ENCODE measurements at places on chromosomes 12 and 14. TPM values are rescaled to one million over a fixed set of nuclear protein-coding genes. Genes with fewer than 3 reads are reported as not detected.

DNA sequence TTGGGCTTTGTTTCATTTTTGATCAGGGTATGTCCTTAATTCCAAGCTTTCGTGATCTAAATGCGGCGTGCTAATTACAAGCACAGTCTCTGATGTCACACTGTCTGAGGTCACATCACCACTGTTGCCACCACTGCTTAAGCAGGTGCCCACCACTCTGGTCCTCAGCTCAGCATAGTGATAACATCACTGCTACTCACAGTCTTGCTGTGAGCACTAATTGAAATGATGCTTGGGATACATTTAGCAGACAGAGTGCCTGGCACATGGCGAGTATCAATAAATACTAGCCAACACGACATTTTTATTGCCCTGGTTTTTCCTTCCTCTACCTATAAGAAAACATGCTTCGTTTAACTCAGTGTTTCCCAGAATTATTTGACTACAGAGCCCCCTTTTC is 7.9 kb downstream of the RILPL2 start:
- no peak for ATAC-seq

DNA sequence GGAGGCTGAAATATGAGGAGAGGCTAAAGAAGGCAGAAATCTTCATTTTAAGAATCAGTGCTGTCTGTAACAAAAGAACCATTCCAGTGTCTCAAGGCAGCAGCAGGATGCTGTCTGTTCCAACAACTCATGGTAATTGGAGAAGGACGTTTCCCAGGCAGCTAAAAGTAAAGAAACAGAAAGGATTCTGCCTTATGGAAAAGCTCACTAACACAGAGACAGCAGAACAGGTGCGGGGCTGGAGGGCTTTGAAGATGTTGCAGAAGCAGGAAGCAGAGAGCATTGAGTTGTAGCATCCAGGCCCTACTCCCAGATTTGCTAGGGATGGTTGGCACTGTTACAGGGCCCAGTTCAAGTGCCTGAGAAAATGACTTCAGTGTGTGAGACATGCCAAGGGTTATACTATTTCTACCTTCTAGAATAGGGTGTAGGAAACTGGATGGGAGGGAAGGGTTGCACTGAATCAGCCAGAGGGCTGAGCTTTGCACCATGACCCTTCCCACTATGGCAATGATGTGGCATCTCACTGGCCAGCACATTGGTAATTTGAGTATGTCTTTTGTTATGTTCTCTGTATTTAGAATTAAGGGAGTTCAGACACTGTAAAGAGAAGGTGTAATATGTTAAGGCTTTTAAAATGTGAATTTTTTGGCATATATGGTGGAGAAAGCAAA is 160.0 kb upstream of the FBXO33 start:
- no peak for ATAC-seq

- peak; percentile 37 for ATAC-seq
Observed at GRCh38 chr12:111298582-111299436, 70.1 kb downstream of the PHETA1 start.

- peak; percentile 97 for ATAC-seq
Observed at GRCh38 chr14:33435911-33436689, 497.4 kb downstream of the NPAS3 start.

GRCh38 chr14:54174457-54174856 is 217.8 kb upstream of the BMP4 start:
- ATAC-seq, result no peak

GRCh38 chr14:42869681-42870080 is 1263.0 kb downstream of the LRFN5 start:
- no peak for ATAC-seq

DNA sequence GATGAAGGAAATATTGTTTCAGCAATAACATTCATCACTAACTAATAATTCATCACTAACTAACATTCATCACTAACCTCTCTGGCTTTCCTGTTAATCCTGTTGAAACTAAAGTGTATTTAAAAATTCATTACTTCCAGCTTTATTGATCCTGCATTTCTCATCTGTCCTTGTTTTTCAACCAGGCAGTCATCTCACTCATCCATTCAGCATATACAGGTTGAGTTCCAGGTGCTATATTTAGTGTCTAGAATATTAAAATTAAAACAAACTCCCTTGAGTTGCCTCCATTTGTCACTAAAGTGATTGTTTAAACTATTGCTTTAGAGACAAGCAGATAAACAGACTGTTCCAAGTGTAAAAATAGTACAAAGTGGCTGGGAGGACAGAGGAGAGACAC is 58.1 kb downstream of the ATXN7L3B start:
- no peak for ATAC-seq

GRCh38 chr12:44397631-44398030 is 478.5 kb downstream of the NELL2 start:
- no peak for ATAC-seq

GRCh38 chr14:68027276-68027675 is 207.7 kb downstream of the RAD51B start:
- ATAC-seq, result no peak

GRCh38 chr12:123457980-123458779 is at the start of gene SNRNP35:
TSS of gene SNRNP35 (plus strand) at chr12:123458139. CDS start at chr12:123465541, 7,402 bp downstream.
- peak; percentile 77 for ATAC-seq

DNA sequence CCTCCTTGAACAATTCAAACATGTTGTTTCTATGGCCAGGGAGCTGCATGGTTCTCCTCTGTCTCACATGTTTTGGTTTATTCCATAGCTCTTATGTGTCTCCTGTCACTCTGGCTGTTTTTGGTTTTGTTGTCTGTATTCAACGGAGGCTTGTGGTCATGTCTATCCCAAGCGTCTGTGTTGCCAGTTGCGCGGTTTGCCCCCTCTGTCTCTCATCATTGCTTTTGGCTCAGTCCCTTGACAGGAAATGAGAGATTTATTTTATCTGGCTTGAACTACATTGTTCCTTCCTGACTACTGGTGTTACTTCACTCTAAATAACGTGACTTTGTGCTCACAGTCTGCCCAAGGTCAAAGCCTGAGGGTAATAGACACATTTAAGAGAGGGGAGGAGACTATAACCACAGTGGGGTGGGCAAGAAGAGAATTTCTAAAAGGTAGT is 96.4 kb upstream of the SOX5 start:
- ATAC-seq, result no peak

DNA sequence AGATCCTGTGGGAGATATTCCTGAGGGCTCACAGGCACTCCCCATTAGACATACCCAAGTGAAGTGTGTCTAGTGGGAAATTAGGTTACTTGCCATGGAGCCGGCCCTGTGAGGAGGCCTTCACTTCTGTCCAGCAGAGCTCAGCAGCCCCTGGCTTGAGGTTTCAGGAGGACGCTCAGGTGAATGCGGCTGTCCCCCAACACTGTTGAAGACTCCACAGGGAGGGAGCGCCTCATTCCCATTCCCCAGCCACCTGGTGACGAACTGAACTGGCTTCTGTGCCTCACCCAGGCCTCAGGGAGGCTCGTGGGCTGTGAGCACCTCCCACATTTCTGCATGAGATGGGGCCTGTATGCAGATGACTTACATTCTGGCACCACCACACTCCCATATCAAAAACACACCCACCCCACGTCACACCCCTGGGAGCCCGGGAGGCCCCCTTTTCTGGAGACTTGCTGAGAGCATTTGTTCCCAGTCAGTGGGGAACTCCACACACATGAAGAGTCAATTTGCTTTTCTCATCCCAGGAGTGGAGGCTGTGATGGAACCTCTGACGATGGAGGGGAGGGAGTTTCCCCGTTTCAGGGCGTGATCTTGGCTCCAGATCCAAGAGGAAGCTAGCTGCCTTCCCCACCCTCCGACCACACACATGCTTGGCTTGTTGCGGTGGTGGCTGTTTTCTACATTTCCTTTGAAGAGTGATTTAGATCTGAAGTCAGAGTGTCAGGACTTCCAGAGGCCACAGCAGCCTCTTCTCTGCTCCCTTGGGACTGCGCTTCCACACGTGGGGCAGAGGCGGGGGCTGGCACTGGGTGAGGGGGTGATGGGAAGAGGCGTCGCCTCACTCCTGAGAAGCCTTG is 120.7 kb downstream of the ADGRD1 start:
- peak; percentile 59 for ATAC-seq

- no peak for ATAC-seq
Observed at GRCh38 chr12:53096759-53097158, 708 bp upstream of the IGFBP6 start.

- ATAC-seq, result no peak
Observed at GRCh38 chr12:95096378-95096777, 23.0 kb upstream of the NR2C1 start.

DNA sequence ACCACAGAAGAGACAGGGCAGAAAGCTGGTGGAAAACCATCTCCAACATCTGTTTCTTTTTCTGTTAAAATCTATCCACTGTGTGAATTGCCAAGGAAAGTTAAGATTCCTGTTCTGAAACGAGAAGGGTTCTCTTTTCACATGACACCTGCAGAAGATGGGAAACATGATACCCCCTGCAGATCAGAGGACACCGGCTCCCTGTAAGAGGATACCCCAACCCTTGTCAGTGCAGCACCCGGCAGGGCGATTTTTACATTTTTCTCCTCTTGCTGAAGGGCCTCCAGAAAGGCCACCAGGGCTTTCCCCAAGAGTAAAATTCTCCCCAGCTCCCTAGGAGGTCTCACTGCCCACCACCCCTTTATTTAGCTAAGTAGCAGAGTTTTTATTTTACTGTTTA is 48.2 kb downstream of the DPF3 start:
- no peak for ATAC-seq

DNA sequence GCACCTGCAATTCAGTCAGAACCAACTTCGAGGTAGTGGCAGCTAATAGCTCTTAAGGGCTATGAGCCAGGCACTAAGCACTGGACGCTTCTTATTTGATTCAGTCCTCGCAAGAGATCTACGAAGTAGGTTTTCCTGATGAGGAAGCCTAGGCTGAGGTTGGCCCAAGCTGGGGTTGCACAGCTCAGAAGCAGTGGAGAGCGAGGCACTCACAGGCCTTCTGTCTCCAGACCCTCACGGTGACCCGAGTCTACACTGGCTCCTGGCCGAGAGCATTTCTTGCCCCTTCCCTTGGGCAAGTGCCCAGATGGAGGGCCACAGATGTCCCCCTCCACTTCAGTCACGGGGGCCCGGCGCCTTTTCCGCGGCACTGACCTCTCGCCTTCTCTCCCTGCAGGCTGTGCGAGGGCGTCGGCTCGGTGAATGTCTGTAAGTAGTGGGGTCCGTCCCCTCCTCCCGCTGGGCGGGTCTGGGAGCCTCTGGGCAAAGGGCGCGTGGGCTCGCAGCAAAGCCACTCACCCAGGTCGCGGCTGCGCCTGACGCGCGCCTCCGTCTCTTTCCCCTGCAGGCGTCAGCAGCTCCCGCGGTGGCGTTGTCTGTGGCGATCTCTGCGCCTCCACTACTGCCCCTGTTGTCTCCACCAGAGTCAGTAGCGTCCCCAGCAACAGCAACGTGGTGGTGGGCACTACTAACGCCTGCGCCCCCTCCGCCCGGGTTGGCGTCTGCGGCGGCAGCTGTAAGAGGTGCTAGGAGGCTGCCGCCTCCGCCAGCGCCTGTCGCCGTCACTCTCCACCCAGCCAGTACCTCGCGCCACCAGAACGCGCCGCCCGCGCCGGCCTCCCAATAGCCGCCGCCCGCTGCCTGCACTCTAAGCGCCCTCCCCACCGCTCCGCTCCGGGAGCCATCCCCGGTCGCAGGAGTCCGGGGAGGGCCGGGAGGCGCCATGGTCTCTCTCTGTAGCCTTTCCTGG is 13.1 kb downstream of the KRT83 start:
- ATAC-seq, result peak; percentile 68

- ATAC-seq, result no peak
Observed at GRCh38 chr12:52721838-52722470, 18.6 kb upstream of the KRT77 start.

DNA sequence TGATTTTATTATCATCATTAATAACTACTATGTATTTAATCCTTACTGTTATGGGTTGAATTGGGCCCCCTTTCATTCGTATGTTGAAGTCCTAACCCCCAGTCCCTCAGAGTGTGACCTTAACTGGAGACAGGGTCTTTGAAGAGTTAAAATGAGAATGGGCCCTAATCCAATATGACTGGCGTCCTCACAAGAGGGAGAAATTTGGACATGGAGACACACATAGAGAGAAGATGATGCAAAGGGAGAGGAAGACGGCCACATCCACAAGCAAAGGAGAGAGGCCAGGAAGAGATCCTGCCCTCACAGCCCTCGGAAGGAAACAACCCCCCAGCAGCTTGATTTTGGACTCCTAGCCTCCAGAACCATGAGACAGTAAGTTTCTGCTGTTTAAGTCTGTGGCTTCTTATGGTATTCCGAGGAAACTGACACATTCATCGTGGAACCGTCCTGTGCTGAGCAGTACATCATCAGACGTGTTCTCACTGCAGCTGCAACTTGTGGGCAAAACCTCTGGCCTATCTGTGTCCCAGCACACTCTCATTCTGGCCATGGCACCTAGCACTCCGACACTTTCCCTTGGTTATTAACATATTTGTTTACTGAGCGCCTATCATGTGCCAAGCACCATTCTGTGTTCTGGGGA is 127.6 kb downstream of the SLC38A6 start:
- ATAC-seq, result no peak

GRCh38 chr12:130989391-130989790 is 35.7 kb downstream of the ADGRD1 start:
- no peak for ATAC-seq

GRCh38 chr14:22982477-22983245 is at the start of gene AJUBA:
TSS of gene AJUBA (minus strand) at chr14:22982551. CDS start at chr14:22982266, 285 bp downstream.
- ATAC-seq, result peak; percentile 73

DNA sequence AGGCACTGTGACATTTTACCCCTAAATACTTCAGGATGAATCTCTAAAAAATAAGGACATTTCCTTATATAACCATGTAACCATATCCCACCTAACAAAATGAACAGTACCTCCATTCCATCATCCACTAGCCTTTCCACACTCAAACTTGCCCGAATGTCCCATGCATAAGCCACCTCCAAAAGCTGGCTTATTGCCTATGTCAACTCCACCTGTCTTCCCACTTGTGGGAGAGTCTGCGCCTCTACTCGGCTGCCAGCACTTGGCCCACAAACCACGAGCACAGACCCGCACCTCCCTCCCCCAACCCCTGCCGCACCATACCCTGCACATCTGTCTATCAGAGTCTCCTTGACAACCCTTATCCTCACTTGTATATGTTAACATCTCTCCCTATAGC is 165.8 kb downstream of the CALM1 start:
- ATAC-seq, result no peak

- ATAC-seq, result peak; percentile 47
Observed at GRCh38 chr12:6606331-6607131, 648 bp downstream of the CHD4 start.

DNA sequence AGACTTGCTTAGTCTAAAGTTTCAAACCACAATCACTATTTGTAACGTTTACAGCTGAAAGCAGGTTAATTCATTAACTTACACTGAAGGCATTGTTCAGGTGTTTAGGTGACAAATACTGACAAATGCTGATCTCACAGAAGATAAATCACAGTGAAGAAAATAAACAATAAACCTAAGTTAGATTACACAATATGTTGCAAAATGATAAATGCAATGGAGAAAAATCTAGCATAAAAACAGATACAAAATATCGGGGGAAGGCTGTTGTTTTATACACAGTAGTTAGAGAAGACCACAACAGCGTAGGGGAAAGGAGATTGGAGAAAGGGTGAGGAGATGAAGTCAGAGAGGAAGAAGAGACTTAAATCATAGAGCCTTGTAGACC is 3.0 kb downstream of the SCAF11 start:
- ATAC-seq, result no peak

GRCh38 chr14:99909513-99910064 is 116.4 kb downstream of the EML1 start:
- no peak for ATAC-seq

Gene LGMN
- total RNA-seq, result 16.5 TPM

Gene GEMIN2
- total RNA-seq, result 20.8 TPM

Gene NUDT4
- 41.2 TPM for total RNA-seq

Gene SMOC1
- not detected for total RNA-seq

Gene KERA
- total RNA-seq, result not detected

Gene ADCY4
- 10.5 TPM for total RNA-seq

Gene SERPINA9
- not detected for total RNA-seq

Gene NABP2
- 61.0 TPM for total RNA-seq

Gene KMT2D
- 66.8 TPM for total RNA-seq

Gene CD69
- total RNA-seq, result 150 TPM

Gene LMO3
- not detected for total RNA-seq

Gene SPX
- total RNA-seq, result 1.3 TPM

Gene DUSP6
- 68.4 TPM for total RNA-seq

Data from activated T-helper 17 cell treated with anti-CD3 and anti-CD28 coated beads, Interleukin-2, amount 50 U/mL, for 72 hours (primary cell).